Calu3 (cell line): ENCODE measurements at places on chromosomes 1 and 21. TPM values are rescaled to one million over a fixed set of nuclear protein-coding genes. Genes with fewer than 3 reads are reported as not detected.

Gene CELA2A
- total RNA-seq: not detected in 2 replicates

GRCh38 chr21:35529171-35529863 lies 480.2 kb upstream of the RUNX1 start:
- H3K4me3 ChIP-seq: peak overlapping the region; percentile 60
- H3K36me3 ChIP-seq: peaks cover 5% of the 10 kb centered on the region
- H3K4me1 ChIP-seq: peaks cover 21% of the 10 kb centered on the region
- no peak for DNase-seq

DNA sequence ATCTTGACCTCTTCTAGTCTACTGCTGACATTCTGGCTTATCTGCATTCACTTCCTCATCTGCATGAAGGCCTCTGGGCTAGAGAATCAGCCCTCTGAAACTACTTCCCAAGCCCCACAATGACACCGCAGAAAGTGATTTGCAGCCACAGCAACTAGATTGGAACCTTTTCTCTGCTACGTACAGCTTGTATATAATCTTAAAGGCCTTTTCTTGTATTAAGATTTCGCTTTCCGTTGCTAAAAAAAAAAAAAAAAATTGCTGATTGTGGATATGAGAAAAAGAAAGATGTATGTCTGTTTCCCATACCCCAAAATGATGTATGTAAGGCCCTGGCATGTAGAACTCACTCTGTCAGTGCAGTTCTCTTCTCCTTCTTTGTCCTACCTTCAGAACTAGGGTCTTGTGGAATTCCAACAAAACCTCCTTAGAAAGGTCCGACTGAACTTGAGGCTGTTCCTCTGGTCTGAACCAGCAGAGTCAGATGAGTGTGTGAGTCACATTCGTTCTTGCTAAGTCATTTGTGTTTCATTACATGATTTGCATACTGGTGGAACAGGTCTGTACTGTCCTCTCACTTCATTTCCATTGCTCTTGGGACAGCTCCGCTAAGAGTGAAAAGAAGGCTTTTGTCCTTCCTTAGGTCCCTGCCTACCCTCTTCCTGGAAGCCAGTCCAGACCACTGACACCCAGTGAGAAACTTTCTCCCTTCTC lies 62.7 kb downstream of the PLPP3 start:
- peaks cover 10% of the 10 kb centered on the region for H3K36me3 ChIP-seq
- H3K27ac ChIP-seq: peak overlapping the region; percentile 96
- peaks cover 42% of the 10 kb centered on the region for H3K4me1 ChIP-seq
- peak overlapping the region; percentile 67 for H3K4me3 ChIP-seq

DNA sequence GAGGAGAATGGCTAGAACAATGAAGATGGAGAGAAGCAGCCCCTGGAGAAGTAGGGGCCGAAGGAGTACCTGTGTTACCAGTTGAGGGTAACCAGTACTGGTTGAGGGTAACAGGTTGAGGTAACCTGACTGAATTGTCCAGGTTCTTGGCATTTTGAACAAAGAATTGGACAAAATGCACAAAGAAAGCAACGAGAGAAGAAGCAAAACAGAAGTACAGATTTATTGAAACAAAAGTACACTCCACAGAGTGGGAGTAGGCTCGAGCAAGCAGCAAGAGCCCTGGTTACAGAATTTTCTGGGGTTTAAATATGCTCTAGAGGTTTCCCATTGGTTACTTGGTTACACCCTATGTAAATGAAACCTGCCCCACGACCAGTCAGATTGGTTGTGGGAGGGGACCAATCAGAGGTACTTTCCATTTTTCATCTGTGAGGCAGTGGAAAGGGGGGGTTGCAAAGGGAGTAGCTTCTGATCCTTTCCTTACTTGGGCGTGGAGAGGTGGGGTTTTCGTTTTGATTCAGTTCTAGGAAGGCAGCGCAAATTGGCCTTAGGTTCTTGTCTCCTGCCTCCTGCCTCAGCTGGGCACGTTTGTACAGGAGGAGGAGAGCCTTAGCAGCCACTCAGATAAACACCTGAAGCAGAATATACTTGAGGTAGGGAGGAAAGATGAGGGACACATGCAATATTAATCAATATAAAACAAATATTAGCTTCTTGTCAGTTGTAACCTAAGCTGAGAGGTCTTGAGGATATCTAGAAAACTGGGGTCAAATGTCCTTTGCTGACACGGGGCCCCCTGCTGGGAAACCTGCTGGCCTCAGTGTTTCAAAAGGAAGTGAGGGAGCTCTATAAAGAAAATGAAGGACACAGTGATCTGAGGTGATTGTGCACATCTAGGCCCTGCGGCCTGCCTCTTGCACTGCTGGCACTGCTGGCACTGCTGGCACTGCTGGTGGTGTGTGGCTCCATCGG lies 14.3 kb upstream of the LSM10 start:
- H3K27me3 ChIP-seq: peaks cover 2% of the 10 kb centered on the region
- peak; percentile 29 for DNase-seq
- peaks cover 11% of the 10 kb centered on the region for H3K4me1 ChIP-seq
- H3K27ac ChIP-seq: no peak overlapping the region
- no peaks in the 10 kb centered on the region for H3K36me3 ChIP-seq

DNA sequence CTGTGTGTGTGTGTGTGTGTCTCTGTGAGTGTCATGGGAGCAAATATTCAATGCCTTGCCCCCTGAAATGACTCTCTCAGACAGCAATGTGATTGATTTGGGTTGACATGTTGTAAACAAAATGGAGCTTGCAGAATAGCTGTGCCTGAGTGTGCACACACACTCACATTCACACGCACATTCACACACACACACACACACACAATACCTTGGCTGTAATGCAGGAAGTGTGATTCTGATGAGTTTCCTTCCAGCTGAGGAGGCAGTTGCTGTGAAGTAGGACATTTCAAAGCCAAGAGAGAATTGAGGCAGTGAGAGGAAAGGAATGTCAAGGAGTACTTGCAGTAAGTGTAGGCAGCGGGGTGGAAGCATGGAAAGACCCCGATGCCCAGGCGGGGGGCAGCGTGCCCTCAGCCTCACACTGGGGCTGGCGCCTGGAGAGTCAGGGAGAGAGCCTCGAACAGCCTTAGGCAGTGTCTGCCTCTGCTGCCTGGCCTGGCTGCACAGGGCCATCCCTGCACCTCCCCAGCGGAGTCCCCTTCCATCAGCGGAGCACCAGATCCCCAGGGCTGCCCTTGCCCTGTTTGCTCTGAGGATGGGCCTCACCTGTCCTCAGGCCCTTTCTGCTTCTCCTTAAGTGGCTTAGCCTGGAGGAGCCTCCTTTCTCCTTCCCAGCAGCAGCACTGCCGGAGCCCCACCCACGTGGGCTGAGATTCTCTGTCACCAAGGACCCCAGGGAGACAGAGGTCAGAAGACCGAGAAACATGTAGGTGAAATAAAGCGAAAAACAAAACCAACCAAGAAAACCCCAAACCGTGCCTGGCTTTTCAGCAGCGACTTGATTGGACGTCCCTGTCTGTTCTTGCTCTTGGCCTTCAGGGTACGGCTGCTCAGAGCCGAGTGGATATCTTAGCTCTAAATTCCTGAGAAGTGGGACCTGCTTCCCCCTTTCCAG lies 9.2 kb downstream of the VASH2 start:
- H3K27me3 ChIP-seq: peaks cover 17% of the 10 kb centered on the region
- no peak for DNase-seq
- H3K27ac ChIP-seq: no peak overlapping the region
- no peaks in the 10 kb centered on the region for H3K4me1 ChIP-seq
